Right atrium auricular region (tissue), 2 donors: ENCODE measurements at places on chromosomes 2 and 18.

DNA sequence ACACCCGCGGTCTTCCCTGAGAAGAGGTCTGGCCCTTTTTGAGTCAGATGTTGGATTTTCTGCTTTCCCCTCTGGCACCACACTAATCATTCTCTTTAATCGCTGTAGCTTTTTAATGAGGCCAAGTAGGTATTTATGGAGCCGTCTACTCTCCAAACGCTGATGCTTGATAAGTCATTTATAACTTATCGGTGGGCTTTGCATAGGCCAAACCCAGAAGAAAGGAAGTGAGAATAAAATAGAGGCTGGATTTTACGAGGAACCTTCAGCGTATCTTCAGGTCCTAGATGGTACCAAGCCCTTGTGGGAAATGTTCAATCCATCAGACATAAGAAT is 142.5 kb upstream of the CTAGE1 start:
- no peak for DNase-seq

DNA sequence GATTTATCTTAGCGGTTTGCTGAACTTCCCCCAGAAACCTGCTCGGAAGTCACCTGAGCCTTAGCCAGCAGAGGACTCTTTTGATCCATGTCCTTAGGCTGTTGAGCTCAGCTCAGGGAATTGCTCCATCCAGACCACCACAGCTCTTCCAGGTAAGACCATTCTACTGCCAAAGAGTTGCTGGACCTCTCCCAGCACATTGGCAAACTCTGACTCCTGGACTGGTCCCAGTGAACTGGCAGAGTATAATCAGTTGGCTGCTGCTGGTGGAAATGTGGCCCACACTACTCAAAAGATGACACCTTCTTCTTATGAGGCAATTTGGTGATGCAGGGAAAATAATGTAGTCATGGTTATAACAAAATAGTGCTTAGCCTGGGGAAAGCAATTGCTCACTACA is 308.8 kb upstream of the FIGN start:
- no peak for DNase-seq

GRCh38 chr18:48866028-48866733 is 84.6 kb downstream of the SMAD7 start:
- DNase-seq: no peak

DNA sequence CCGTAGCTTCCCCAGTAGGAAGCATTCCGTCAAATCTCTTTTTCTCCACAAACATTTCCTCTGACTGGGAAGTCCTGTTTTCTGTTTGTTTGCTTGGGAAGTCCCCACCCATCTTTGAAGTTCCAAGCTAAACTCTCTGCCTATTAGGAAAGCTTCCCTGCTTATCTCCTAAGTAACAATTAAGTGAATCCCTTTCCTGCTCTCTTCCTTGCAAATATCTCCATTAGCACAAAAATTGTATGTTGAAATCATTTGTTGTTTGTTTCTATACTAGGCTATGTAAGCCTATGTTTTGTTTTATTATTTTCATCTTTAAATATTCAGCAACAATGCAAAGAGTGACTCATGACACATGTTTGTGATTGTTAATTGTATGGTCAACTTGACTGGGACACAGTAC is 812.6 kb upstream of the LRATD1 start:
- no peak for DNase-seq

DNA sequence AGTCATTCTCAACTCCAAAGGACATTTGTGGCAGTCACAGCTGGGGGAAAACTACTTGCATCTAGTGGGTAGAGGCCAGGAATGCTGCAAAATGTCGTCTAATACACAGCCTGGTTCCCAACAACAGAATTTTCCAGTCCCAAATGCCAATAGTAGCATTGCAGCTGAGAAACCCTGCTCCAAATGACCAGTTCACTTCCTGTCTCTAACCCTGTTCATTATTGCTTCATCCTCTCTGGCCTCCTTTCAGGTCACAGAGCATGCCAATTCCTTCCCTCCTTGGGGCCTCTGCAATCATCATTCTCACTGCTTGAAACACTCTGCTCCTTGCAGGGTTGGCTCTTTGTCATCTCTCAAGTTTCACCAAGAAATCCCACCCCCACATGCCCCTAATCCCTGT is 139.1 kb downstream of the IRS1 start:
- DNase-seq: peak; percentile 89

DNA sequence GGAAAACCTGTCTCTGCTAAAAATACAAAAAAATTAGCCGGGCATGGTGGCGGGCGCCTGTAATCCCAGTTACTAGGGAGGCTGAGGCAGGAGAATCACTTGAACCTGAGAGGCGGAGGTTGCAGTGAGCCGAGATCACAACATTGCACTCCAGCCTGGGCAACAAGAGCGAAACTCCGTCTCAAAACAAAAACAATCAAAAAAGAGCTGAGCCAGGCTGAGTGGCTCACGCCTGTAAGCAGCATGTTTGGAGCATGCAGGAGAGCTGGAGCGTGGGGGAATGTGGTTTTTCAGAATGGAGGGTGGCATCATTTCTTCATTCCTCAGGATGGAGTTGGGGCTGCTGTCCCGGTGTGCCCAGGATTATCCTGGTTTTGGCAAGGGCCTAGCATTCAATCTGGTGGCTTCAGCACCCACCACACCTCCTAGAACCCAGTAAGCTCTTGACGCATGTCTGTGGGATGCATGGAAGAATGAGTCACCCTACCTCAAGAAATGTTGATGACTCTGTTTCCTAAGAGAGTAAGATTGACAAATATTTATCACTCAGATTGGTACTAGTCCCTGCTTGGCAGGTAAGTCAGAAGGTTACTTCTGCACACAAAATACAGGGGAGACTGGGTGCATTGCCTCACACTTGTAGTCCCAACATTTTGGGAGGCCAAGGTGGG is 90.2 kb upstream of the ODC1 start:
- no peak for DNase-seq

DNA sequence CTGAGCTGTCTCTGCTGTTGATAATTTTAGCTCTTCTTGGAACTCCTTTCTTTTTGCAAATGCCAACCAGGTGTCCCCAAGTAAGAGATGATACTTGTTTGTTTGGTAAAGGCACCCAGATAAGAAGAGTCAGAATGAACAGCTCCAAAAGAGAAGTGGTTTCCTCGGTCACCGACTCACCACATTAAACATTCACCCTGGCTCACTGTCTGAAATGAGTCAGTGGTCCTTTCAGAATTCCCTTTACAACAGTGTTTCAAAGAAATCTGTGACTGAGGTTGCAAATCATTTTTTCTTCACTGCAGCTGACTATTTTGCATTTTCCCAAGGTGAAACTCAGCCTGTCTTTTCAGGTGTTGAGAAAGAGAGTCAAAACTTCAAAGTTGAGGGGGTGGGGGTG is 16.2 kb upstream of the CXCR4 start:
- no peak for DNase-seq

GRCh38 chr2:173187941-173188788 is 112.5 kb downstream of the MAP3K20 start:
- no peak for DNase-seq

DNA sequence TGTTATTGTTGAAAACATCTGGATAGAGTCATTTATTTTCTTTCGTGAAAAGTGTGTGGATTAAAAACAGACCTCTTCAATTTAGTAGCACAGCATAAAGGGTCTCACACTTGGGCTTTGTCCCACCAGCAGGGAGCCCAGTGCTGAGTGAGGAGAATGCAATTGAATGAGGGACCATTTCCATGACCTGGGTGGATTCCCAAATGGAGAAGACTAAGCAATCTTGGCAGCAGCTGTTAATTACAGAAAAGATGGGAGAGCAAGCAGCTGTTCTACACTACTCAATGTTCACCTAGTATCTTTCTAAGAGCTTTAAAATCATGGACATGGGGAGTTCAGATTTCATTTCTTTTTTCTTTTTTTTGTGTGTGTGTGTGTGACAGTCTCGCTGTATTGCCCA is 121.8 kb upstream of the FN1 start:
- DNase-seq: no peak

DNA sequence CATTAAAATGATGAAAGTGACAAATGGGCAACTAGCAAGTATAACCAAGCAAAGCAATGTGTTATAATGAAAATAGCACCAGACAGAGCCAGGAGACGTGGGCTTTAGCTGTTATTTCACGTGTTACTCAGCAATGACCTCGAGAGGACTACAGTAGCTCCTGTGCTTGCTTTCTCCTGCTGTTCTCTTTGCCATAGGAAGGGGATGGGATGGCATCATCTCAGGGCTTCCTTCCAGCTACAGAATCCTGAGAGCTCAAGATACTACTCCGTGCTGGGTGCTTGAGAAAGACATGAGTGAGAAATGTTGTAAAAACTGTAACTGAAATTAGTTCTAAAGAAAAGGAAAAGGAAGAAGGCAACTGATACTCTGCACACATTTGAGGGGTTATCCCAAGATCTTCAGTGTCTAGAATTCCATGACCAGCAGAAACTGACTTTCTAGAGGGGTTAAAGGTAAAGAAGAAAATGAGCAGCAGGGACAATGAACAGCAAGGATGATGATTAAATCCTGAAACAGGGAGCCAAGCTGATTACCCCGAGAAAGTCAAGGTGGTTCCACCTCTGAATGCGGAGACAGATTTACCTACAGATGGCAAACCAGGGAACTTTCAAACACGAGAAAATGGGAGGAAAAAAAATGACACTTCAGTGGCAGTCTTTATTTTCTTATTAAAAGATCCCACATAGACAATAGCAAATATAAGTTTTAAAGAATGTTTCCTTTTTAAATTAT is 33.4 kb downstream of the GAREM1 start:
- no peak for DNase-seq

DNA sequence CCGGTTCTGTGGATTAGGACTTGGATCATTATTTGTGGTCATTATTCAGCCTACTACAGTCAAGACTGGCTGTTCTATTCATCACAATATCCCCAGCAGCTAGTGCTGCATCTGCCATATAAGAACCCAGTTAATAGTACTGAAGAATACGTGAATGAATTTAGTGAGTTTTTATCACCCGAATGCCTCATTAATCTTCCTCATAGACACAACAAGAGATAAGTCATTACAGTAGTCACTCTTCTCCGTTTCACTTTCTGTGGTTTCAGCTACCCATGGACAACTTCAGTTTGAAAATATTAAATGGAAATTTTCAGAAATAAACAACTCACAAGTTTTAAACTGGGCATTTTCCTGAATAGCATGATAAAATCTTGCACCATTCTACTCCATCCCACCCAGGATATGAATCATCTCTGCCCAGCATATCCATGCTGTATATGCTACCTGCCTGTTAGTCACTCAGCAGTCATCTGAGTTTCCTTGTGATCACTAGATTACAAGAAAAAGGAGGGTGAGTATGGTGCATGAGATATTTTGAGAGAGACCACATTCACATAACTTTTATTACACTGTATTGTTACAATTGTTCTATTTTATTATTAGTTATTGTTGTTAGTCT is 363.7 kb upstream of the CHAC2 start:
- DNase-seq: no peak

DNA sequence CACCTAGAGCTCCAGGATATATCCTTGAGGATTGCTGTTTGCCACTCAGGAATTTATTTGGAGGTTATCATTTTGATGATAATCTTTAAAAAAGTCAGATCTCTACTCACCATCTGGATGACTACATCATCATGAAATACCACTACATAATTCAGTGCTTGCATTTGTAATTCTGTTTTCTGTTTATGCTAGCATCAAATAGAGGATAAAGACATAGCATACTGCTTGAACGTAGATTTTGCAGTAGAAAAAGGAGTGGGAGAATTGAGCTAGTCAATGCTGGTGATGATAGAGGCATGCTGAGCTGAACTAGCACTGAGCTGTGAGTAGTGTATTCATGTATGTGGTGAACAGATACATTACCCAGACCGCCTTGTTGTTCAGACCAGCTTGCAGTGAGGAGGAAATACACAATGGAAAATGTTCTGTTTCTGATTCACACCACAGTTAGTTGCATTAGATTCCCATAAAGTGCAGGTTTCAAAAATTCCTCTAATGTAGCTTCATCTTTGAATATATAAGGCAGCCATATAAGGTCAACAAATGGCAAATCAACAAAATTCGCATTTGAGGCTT is 68.8 kb upstream of the CDC42EP3 start:
- DNase-seq: no peak

DNA sequence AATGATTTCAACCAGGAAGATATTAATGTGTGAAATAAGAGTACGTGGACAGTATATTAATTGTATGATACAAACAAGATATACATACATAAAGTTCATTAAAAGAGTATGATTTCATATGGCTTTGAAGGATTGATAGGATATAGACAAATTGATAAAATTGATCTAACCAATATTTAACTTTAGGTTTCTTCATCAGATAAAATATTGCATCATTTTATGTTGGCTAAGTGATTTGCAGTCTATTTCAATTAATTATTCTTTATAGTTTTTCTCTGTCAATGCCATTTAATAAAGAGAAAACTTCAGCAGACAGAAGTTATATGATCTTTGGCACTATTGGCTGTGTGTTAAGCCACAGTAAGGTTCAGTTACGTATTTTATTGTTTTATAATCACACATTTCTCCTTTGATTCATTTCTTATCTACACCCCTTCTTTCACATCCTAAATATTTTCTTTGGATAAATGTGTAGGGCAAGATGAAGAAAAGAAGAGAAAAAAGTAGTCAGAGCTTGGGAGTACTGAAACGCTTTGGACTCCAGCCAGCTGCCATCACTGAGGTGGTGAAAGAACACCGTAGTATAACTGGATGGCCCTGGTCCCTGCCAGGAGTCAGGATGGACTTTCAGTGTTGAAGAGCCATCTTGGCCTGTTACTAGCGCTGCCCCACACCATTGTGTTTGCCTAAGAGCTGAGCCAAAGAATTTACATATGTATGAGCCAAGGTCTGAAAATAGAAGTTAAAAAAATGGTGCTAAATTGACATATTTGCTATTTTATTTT is 9.8 kb upstream of the CPS1 start:
- DNase-seq: no peak

DNA sequence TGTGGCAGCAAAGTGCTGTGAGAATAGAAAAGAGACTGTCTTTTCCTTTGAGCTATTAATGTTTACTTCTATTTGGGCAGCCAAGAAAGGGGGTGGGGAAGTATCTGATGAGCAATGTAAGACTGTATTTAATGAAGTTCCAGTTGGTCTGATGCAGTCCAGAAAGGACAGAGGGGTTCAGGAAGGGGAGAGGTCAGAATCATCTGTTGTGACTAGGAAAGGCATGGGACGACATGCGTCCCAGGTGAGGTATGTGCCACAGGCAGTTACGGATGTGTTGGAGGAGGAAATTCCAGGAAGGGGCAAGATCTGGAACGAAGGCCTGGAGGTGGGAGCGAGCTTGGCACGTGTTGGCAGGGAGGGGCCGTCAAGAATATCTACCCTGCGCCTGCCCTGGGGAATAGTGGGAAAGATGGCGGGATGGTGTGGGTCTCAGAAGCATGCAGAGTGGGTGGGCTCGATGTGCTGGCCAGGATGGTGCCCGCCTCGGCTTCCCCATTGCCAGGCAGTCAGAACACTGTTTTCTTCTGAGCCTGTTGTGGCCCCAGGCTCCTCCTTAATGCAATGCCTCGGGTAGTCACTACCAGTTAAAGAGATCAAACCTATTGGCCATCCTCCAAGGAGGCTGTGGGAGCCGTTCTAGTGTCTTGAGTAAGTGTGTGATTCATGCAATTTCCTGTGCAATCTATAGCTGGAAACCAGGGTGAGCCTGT is 57.8 kb upstream of the TXNDC2 start:
- no peak for DNase-seq

- no peak for DNase-seq
Measured at GRCh38 chr2:23513245-23513871, 128.4 kb downstream of the KLHL29 start.

- DNase-seq: no peak
Measured at GRCh38 chr2:203586206-203586605, 51.1 kb upstream of the RAPH1 start.
